ENCODE measurements at places on chromosomes 1 and 21.

DNA sequence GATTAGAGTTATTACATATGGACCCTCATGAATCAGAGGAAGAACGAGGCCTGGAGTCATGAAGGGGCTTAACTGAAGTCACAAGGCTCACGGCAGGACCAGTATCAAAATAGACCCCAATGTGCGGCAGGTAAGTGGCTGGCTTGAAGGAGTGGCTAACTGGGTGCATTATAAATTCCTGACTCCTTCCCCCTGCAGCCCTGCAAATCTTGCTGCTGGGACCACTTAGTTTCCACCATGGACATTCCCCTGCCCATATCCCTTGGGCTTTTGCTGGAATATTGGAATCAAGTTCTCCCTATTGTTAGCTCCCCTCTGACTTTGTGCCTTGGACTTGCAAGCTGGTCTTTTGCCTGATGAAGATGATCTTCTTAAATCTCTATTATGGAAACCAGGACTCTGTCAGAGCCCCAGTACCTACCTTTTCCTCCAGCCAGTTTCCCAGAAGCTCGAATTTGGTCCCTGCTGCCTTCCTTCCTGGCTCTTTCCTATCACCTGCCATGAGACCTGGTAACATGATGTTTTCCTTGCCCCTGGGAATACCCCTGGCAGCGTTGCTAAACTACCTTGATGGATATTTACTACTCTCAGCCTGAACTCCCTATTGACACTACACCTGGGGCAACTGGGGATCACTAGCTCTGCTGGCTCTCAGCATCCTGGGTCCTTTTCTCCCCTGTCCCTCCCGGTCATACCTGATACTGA lies 156.0 kb upstream of the JUN start:
- no peak for DNase-seq

GRCh38 chr21:36428761-36429432 lies 43.7 kb downstream of the CHAF1B start:
- no peak for DNase-seq

- DNase-seq, result no peak
These were observed 33.4 kb upstream of the IFFO2 start for GRCh38 chr1:18989896-18990295.

DNA sequence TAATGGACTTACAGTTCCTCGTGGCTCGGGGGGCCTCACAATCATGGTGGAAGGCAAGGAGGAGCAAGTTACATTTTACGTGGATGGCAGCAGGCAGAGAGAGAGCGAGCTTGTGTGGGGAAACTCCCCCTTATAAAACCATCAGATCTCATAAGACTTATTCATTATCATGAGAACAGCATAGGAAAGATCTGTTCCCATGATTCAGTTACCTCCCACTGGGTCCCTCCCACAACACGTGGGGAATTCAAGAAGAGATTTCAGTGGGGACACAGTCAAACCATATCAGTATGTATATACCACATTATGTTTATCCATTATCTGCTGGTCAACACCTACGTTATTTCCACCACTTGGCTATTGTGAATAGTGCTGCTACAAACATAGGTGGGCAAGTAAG lies 352.3 kb upstream of the B3GALT2 start:
- DNase-seq, result no peak

DNA sequence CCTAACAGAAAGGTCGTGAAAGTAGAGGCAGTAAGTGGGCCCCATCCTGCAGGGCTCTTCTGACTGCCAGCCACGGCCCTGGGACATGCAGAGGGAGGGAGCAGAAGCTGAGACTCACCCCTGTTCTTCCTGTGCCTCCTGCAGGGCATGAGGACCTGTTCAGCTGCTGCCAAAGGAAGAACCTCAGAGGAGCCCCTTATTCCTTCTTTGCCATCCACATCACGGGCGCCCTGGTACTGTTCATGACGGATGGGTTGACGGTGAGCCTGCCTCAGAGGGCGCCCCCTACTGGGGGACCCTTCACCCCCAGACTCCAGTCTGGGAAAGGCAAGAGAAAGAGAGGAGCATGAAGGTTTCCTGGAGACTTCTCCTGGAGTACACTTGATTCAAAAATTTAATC lies 47.1 kb downstream of the ELK4 start:
- no peak for DNase-seq

DNA sequence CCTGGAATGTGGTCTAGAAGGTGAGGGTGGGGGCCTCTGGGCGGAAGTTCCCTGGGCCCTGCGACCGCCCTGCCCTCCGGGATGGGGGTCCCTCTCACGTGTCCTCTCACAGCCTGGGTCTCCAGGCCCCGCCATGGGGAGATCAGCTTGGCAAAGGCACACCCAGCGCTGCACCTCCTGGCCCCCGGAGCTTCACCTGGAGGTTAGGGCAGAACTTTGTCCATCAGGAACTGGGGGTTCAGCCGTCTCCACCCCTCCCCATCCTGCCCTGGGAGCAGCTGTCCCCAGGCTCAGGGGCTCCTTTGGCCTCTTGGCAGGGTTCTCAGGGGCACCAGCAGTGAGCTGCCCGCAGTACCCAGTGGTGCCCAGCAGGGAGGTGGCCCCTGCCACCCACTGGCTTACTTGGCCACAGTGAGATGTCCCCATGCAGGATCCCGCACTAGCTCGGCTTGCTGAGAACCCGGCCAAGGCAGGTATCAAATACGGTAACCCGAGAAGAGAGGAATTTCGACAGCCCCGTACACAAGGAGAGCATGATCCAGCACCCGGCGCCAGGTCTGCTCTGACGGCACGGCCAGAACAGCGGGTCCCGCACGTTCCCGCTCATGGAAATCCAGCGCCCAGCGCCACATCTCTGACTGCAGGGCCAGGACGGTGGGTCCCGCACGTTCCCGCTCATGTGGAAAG lies 36.7 kb downstream of the RRP1 start:
- no peak for DNase-seq

DNA sequence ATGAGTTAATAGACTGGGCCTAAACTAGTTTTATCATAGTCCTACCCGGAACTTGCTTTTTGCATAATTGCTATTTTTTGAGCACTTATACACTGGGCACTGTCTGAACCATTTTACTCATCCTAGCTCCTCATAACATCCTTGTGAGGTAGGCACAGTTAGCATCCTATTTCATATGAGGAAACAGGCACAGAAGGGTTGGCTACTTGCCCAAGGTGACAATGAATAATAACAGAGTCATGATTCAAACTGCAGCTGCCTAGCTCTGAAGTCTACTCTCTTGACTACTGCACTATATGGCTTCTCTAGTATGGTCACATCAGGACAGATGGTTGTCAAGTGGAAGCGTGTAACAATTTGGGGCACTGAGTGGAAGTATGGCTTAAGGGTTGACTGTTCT lies 18.2 kb upstream of the RC3H1 start:
- DNase-seq, result no peak

DNA sequence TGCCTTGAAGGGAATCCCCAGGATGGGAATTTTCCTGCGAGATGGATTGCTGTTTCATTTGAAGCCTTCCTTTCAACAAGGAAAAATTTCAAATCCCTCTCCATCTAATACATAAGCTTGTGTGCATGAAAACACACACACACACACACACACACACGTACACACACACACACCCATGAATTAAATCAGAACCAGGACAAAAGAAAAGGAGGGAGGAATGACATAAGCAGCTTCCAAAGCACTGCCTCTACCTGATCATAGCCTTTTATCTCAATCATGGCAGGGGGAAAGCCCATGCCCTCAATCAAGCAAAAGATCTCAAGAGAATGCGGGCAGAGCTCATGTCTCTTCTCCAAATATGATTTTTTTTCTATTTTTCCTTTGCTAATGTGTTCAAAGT lies 139.7 kb downstream of the SLC44A5 start:
- DNase-seq, result no peak

DNA sequence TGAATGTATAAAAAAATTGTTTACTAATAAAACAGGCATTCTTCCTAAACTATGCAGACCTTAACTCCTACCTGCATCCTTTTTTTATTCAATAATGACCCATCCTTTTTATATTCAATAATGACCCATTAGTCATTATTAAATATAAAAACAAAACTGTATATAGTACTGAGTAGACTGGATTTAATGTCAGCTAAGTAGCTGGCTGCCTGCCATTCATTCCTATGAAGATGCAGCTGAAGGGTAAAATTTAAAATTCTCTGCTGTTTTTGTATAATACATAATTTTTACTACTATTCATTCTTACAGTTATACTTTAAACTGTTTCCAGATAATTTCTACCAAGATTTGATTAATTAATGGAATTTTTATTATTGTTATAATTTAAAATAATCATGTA lies 79.3 kb downstream of the DENND1B start:
- no peak for DNase-seq

DNA sequence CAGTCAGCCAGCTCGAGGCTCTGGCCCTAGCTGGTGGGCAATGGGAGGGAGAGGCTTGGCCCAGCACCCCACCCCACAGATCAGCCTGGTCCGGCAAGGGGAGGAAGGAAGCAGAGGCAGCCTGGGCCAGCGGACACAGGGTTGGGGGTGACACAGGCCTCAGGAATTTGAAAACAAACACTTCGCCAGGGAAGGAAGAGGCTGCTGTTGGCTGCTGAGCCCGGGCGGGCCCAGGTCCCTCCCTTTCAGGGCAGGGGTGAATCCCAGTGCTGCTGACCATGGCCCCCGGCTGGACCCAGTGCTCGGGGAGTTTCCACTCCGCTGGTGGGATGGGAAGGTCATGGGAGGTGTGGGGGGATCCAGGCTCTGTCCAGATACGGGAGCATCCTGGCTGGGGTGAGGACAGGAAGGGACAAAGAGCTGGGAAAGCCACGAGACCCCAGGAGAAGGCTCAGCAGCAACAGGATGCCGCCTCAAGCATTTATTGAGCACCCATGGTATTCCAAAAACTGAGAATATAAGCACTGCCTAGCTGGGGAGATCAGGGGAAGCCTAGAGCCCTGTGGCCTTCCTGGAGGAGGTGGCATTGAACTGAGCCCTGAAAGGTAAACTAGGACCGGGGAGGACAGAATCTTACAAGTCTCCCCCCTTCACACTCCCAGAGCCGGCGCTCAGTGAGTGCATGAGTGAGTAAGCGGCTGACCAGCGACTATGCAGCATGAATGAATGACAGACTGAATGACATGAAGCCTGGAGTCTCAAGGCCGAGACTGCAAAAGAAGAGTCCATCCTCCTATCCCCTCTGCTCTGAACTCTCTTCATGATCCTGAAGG lies 26.2 kb upstream of the EPHA2 start:
- peak; percentile 45 for DNase-seq

DNA sequence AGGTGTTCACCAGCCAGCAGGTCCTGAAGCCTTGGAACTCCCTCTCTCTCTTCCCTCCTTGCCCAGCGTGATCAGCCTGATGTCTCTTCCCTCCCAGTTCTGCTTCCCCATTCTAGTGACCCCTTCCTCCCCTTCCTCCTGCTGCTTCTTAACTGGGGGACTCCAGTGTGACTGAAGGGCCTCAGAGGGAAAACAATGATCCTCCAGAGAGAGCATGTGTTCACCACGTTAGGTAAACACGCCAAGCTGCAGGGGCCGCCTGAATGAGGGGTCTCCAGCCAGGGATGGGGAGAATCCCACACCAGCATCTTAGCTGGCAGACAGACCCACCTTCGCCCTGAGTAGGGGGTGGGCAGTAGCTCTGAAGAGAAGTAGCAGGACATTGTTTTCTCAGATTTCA lies 124.8 kb downstream of the TMEM53 start:
- DNase-seq, result no peak

- no peak for DNase-seq
These were observed 114.8 kb downstream of the BEND5 start for GRCh38 chr1:48661726-48662463.

GRCh38 chr1:119634016-119634415 lies 14.1 kb downstream of the ZNF697 start:
- no peak for DNase-seq

GRCh38 chr1:221117548-221117951 lies 238.3 kb downstream of the HLX start:
- peak; percentile 37 for DNase-seq

- no peak for DNase-seq
These were observed 109.1 kb downstream of the LMO4 start for GRCh38 chr1:87437663-87438295.

DNA sequence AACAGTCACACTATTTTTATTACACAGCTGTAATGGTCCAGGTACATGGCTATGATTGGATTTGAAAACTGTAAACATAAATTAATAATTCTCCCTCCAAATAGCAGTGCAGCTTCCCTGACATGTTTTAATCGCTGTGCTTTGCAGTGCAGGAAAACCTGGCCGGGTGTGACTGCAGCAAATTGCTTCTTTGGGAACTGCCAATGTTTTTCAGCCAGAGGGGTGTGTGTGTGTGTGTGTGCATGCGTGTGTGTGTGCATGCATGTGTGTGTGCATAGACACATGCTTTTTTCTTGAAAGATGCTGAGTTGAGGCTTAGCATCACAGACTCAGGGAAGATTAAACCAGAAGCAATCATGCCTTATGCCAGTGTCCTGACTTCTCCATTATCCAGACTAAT lies 231.2 kb downstream of the PRDM2 start:
- DNase-seq, result no peak

DNA sequence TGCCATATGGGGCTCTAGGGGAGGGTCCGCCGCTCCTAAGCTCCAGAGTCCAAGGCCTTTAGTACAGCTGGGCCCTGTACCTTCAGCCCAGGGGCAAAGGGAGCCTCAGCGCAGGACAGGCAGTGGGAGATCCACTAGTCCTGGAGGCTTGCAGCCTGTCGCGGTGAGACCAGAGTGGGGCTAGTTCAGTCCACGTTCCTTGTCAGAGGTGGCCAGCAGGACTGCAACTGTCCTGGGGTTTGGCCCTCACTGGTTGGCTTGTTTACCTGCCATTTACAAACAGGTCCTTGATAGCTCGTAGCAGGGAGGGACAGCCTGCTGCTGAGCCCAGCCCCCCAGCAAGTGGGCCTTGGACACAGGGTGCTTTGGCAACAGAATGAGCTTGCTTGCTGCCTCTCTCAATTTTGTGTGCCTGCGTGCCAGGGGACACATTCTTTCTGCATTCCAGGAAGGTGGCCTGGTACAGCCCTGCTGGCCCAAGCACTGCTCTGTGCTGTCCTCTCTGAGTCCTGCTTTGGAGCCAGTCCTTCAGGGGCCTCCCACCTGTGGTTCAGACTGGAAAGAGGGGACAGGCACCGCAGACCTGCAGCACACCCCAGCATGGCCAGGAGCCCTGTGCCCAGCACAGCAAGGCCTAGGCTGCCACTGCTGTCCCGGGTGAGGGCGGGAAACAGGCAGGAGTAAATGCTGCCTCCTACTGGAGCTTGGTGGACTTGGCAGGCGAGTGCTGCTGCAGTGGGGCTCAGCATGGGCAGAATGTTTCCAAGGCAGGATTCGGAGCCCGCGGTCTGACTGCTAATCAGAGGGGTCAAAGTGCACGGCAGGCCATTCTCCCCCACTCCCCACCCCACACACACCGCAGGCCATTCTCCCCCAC lies 15.2 kb downstream of the H6PD start:
- DNase-seq, result no peak

- DNase-seq, result no peak
These were observed 40.6 kb upstream of the CLIC4 start for GRCh38 chr1:24704411-24705259.
